ENCODE measurements at places on chromosomes 2 and 18. TPM values are rescaled to one million over a fixed set of nuclear protein-coding genes. Genes with fewer than 3 reads are reported as not detected.

GULP1 gene
- total RNA-seq = 35.6 TPM

CRYGC gene
- total RNA-seq = not detected

CLEC4F gene
- total RNA-seq = not detected

SCYGR4 gene
- not detected for total RNA-seq

APCDD1 gene
- total RNA-seq = 8.2 TPM

CHRNG gene
- total RNA-seq = not detected

TMEM37 gene
- total RNA-seq = not detected

GCG gene
- total RNA-seq = not detected

PSMA8 gene
- not detected for total RNA-seq

KYNU gene
- 0.20 TPM for total RNA-seq

DPP4 gene
- 39.1 TPM for total RNA-seq

MOCOS gene
- 5.6 TPM for total RNA-seq

LYPD1 gene
- total RNA-seq = 12.8 TPM

ACKR3 gene
- total RNA-seq = 9.2 TPM

RSAD2 gene
- total RNA-seq = 0.33 TPM

NEDD4L gene
- 8.8 TPM for total RNA-seq

VSNL1 gene
- total RNA-seq = 0.66 TPM

CRYGB gene
- total RNA-seq = not detected

RUFY4 gene
- total RNA-seq = not detected

IL1F10 gene
- total RNA-seq = not detected

PROC gene
- total RNA-seq = 0.26 TPM

KLHL29 gene
- 6.8 TPM for total RNA-seq

SPHKAP gene
- total RNA-seq = 0.13 TPM

TFCP2L1 gene
- under 0.01 TPM for total RNA-seq

GALR1 gene
- not detected for total RNA-seq

ANKRD36C gene
- 29.8 TPM for total RNA-seq

CDH7 gene
- total RNA-seq = not detected

ADRA2B gene
- total RNA-seq = 14.9 TPM

SNTG2 gene
- 0.07 TPM for total RNA-seq

SERTAD2 gene
- 16.1 TPM for total RNA-seq

FTCDNL1 gene
- 0.59 TPM for total RNA-seq

TMEM182 gene
- total RNA-seq = 3.7 TPM

DES gene
- 3.0 TPM for total RNA-seq

ITGA4 gene
- total RNA-seq = 53.7 TPM

MBD1 gene
- total RNA-seq = 56.7 TPM

LAMA1 gene
- 92.5 TPM for total RNA-seq

CRACDL gene
- total RNA-seq = 0.03 TPM

MDH1B gene
- total RNA-seq = 0.33 TPM

SERPINB11 gene
- total RNA-seq = not detected

RGPD4 gene
- total RNA-seq = not detected

ACOXL gene
- total RNA-seq = not detected

CCL20 gene
- total RNA-seq = not detected

ATP8B1 gene
- 73.6 TPM for total RNA-seq

ANO7 gene
- total RNA-seq = 1.0 TPM

CPO gene
- total RNA-seq = not detected

SP5 gene
- not detected for total RNA-seq

NMUR1 gene
- 0.07 TPM for total RNA-seq

ASXL3 gene
- under 0.01 TPM for total RNA-seq

ACVR2A gene
- total RNA-seq = 8.9 TPM

WDCP gene
- 10.2 TPM for total RNA-seq

MAB21L4 gene
- total RNA-seq = not detected

CCDC85A gene
- 0.13 TPM for total RNA-seq

MEIS1 gene
- total RNA-seq = 23.6 TPM

DNAJC5G gene
- total RNA-seq = not detected

CHST9 gene
- total RNA-seq = not detected

GALNT3 gene
- 1.8 TPM for total RNA-seq

DYNAP gene
- not detected for total RNA-seq

IL1RL1 gene
- 40.2 TPM for total RNA-seq

Data from smooth muscle cell of the pulmonary artery (primary cell).